ENCODE measurements at places on chromosomes 5 and 9.

DNA sequence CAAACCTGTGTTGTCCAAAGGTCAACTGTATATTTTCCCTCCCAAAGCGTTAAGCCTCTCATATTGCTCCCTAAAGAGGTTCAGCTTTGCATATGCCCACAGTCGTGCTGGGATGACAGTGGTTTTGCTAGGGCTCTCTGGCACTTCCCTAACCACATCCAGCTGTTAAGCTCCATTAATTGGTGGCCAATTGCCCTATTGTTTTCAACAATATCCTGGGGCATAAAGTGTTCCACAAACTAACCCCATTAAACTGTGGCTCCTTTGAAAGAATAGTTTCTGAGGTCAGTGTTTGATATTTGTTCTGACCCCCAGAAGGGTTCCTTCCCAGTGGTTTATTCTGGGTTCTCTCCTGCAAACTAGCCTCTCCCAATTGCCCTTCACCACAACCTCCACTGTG lies 194.5 kb downstream of the HSD17B3 start:
- DNase-seq = no peak

DNA sequence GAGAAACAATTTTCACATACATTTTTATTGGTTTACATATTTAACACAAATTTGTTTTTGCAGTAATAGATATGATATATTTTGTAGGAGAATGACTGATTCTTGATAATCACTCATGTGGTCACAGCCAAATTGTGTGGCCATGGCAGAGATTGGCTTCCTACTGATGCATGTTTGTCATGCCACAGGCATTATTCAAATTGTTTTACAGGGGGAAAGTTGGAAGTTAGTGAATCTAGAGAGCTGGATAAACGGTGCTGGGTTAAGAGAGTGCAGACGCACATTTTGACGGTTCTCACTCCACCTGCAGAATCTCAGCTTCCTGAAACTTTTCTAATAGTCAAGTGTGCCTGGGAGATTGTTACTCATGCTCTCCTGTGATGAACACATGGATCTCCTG lies 91.1 kb upstream of the FBN2 start:
- DNase-seq = no peak

DNA sequence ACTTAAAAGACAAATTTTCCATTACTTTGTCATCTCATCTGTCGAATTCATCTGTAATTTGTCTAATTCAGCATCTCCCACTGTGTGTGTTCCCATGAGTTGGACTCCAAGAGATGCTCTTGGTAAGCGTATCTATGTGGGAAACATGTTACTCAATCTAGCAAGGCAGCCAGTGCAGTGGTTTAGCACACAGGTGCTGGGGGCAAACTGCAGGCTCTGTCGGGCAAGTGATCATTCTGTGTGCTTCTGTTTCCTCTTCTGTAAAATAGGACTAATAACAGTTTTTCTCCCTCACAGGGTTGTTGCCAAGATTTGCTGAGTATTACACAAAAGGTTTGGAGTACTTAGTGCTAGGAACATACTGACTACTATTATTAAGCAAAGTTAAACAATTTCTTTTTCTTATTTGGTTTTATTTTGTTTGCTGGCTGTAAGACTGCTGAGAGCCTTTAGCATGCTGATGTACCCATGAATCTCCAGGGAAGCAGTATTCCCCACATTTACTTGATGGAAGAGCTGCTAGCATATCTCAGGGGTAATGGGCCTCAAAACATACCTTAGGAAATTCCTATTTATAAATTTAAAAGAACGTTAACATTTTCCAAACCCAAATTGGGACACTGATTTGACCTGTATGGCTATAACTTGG lies 709 bp upstream of the GAPT start:
- DNase-seq = no peak

DNA sequence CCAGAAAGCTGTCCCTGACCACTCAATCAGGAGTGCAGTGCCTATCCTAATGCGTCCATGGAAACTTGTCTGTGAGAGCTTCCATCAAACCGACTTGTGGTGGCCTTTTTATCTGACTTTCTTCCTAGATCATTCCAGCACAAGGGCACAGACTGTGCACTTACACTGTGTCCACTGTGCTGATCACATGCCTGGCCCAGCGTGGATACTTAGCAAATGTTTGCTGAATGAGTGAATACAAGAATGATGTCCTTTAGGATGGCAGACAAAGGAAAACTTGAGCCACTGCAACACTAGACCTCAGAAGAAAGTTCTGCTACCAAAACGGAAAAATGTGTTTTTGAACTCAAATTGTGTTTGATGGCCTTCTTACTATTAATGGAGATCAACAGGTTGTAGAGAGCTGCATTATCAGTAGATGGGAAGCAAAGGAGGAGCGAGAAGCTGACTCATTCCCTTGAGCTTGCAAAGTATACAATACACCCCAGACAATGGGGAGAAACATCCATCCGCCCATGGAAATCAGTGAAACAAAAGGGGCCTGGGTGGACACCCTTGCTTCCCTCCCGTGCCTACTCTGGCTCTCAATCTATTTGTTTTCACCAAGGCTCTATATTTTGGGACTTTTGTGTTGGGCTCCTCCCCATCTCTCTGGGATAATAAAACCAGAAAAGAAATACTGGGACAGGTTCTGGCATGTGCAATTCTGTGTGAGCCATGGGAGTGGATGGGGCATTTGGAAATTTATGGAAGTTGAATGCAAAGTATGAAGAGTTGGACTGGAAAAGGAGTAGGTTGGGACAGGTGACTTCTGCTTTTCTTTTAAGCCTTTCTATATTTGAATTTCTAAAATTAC lies 76.2 kb upstream of the ZFAND5 start:
- DNase-seq = no peak

DNA sequence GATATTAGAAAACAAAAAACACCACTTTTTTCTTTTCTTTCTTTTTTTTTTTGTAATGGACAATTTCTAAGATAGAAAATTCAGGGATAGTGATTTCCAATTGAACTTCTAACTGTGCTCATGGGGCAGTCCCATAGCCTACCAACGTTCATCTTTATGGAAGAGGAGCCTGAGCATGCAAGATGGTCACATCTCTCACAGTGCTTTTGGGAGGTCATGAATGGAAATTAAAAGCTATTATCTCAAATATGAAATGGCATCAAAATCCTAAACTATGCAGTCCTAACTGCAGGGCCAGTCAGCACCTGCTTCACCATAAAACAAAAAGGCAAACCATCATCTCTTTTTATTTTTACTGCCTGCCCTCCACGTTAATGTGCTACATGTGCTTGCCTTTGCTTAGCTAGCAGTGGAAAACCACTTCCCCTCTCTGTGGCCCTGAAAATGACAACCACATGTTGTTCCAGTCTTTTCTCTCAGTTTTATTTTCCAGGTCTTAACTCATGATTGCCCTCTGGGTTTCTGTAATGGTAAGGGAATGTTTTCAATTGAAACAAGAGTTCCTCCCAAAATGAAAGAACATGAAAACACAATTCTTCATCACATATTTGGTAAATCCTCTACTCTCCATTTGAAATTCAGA lies 16.7 kb downstream of the IFNB1 start:
- DNase-seq = no peak

DNA sequence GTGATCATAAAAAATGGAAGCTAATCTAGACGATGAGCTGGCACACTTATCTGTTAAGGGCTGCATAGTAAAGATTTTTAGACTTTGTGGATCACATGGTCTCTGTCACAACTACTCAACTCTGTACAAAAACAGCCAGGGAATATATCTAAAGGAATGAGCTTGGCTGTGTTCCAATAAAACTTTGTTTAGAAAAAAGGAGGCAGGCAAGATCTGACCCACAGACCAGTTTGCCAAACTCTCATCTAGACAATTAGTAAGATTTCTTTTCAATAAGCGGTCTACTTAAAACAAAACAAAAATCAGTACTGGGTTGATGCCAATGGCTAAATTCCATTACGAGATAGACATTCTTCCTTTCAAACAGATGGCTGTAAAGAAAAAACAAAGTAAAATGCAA lies 53.0 kb upstream of the RETREG1 start:
- DNase-seq = no peak

- no peak for DNase-seq
Observed at GRCh38 chr9:135035781-135036760, 51.4 kb upstream of the OLFM1 start.

- DNase-seq = no peak
Observed at GRCh38 chr9:35203528-35203927, 41.7 kb downstream of the UNC13B start.

DNA sequence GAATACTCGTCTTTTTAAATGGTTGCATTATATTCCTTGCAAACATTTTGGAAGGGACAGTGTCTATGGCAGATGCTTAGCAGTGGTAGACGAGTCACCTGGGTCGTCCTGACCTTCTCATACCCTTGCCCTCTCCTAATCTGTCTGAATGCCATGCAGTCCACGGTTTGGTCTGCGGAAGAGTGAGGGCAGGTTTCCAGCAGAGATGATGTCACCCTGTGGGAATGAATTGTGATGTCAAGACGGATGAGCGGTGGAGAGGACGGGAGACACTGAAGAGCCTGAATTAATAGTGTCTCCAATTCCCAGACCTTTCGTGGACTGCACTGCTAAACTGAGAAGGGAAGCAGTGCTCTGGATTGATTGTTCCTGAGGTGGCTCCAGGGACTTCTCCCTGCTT lies 329.0 kb upstream of the PANK3 start:
- DNase-seq = no peak

DNA sequence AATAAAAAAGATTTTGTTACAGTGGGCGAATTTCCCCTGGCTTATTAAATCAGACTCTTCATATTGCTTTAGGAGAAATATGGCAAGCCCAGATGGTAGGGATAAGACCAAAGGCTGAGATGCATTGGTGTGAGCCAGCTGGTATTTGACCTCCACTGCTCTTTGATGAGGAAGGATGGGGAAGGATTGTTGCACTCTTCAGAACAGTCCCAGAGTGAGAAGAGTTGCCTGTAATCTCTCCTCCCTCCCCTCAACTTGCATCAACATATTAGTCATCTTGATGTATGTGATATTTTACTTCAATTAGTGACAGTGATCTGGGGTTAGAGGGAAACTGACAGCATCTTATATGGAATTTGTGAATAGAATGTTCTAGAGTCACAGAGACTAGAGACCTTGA lies 136.6 kb downstream of the ADAMTS12 start:
- no peak for DNase-seq

GRCh38 chr5:62431735-62432620 lies 19.4 kb downstream of the IPO11 start:
- DNase-seq = no peak

GRCh38 chr5:145579301-145579700 lies 255.8 kb downstream of the PRELID2 start:
- no peak for DNase-seq

GRCh38 chr5:158570502-158570901 lies 529.2 kb downstream of the EBF1 start:
- DNase-seq = no peak

GRCh38 chr5:126583761-126584160 lies 11.3 kb downstream of the ALDH7A1 start:
- no peak for DNase-seq

- no peak for DNase-seq
Observed at GRCh38 chr9:29685531-29685930, 2112.2 kb upstream of the C9orf72 start.

DNA sequence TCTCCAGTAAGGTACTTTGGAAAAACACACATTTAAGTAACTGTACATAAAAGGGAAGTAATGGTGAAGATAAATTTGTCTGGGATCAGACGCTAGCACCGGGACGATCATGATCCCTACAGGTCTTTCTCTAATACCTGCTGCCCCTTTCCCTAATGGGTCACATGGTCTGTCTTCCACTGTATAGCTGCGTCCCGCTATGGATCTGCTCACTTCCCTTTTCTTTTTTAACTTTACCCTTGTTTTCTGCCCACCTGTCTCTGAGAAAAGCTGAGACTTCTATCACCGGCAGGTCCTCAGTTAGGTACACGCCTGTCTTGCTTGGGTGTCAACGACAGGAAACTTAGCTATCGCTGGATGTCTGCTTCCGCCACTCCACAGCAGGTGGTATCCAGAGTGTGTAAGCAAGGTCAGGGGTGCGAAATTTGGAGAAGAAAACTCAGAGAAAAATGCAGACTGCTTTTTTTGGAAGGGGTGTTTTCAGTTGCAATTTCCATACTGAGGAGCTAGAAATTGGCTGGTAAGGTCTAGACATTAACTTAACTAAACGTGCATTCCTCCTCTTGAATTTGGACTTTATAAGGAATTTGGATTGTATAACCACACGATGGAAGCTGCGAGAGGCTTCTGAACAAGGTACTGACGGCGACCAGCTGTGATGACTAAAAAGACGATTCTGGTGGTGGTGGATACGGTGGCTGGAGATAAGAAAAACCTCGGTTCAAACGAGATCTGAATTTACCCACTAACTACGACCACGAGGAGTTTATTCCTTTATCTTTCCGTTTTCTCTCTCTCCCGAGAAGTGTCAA lies 1.1 kb upstream of the ICE1 start:
- DNase-seq = no peak

- no peak for DNase-seq
Observed at GRCh38 chr9:81609782-81610739, 79.3 kb downstream of the TLE1 start.

- DNase-seq = no peak
Observed at GRCh38 chr5:73638344-73639095, 12.5 kb downstream of the ARHGEF28 start.

GRCh38 chr5:136374003-136374402 lies 8.7 kb upstream of the TRPC7 start:
- no peak for DNase-seq

DNA sequence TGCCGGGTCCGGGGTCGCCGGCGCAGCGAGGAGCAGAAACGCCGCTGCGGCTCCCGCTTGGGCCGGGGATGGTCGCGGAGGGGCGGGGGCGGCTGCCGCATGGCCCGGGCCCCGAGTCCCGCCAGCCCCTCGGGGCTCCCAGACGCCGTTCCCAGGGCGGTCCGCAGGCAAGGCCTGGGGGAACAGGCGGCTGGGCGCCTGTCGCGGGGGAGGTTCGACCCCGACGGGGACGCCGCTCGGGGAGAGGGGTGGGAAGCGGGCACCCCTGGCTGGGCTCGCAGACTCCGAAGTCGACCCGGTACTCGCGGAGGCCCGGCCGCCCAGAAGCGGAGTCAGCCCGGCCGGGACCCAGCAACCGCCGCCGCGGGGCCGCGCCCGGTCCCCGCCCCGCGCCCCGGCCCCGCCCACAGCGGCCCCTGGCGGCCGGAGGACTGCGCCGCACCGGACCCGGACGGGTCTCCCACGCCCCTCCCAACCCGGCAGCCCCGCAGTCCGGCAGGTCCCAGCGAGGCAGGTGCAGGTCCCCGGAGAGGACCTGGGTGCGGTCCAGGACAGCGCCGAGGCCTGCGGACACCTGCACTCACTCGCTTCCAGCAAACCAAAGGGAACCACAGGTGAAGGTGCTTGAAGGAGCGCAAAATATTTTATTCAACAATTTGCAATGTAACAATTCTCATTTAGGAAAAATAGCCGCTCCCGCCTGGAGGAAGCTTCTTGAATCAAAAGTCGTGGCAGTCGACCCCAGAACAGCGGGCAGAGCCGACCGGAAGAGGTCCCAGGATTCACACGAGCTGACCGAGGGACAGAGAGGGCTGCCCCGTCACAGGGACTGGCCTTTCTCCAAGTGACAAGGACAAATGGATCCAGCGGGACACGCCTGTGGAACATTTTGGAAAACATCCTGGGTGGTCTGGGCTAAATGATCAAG lies at the start of gene INPP5E:
Gene INPP5E, minus strand, starts transcription at position 365 of the 928 bp plus-strand sequence. CDS start 426 bp downstream, outside the sequence.
- DNase-seq = peak; percentile 65

DNA sequence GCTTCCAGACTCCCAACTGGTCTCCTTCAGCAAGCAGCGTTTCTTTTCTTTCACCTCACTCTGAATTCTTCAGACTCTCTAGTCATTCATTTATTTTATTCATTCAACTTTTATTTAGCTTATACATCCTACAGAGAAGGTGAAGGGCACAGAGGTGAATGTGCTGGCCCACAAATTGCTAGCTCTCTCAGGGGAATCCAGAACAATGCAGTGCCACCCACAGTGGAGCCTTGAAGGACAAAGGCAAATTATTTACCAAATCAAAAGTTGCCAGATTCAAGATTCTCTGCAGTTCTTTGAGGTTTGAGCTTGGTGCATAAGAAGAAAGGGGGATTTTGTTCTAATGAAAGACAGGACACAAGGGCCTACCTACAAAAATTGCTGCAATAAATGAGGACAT lies 29.7 kb downstream of the GRIA1 start:
- DNase-seq = no peak
